ENCODE measurements at places on chromosomes 11 and 22.

DNA sequence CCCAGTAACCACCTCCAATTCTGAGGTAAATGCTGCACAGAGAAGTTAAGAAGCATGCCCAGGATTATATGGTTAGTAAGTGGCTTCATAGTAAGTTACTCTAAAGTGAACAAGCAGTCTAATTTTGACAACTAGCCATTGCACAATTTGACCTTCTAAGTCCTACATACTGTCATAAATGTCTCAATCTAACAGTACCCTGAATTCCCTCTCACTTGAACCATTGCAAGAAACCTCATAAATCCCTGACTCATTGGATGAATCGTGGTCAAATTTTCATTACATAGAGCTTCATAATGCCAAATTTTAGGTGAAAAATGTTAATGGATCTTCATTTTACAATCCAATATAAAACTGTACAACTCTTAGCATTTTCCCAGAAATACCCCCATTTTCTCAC, 217.3 kb upstream of the GRIA4 start:
- DNase-seq: no peak

GRCh38 chr11:29051935-29052334, 943.7 kb downstream of the METTL15 start:
- no peak for DNase-seq

DNA sequence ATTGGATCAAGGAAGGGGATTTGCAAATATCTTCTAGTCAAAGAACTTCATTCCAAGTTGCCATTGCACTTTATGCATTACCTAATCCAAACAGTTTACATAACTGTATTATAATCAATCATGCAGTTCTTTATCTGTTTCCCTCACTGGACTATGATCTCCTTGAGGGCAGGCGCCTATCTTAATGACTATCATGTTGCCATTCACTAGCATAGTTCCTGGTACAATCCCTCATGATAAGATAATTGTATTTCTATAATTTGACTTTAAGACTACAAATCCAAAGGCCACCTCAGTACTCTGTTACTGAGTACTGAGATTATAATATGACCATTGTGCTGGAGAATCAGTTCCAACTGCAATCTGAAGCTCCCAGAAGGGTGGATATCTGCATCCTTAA, 278.7 kb upstream of the CCDC90B start:
- DNase-seq: no peak

DNA sequence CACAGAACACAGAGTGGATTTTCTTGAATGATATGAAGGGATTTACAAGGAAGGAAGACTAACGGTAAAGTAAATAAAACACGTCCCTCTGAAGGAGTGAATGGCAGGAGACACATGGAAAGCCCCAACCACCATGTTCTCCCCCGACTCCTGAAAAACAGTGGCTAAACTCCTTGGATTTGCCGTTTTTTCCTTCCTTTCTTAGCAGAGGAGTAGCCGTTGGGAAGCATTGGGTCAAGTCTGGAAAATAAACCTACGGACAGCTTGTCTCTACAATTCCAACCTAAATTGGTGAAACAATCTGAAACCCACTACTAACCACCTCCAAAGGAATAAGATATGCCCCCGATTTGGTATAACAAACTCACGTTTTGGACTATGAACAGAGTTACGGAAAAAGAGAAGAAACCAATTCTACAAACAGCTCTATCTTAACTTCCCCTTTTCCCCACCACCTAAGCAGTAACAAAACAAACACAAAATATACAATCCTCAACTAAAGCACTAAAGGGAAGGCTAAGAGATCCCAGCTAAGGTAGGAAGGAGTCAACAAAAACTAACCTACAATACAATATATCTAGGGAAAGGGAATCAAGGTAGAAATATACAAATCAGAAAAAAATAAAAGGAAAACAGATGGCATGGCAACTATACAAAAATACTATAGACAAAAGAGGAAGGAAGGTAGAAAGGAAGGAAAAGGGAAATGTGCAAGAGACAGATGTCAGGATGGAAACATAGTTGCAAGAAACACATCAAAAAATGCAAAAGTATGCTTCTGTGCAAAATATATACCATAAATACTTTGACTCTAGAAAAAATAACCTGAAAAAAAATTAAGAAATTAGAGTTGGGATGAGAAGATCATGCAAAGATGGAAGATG, 43.8 kb upstream of the LYVE1 start:
- DNase-seq: no peak

GRCh38 chr11:46120346-46121300, 631 bp downstream of the PHF21A start:
- no peak for DNase-seq

- DNase-seq: no peak
Observed at GRCh38 chr11:91124363-91124762, 901.5 kb upstream of the CHORDC1 start.
